Nasal cavity respiratory epithelium epithelial cell of viscerocranial mucosa (primary cell): ENCODE measurements at places on chromosomes 4 and X. TPM values are rescaled to one million over a fixed set of nuclear protein-coding genes. Genes with fewer than 3 reads are reported as not detected.

Gene IL15
- total RNA-seq: 0.34 and 4.5 TPM in 2 replicates

Gene TBX22
- total RNA-seq: not detected in 2 replicates

Gene NAP1L2
- total RNA-seq: 0.68 and 0.85 TPM in 2 replicates

Gene GPC3
- under 0.01 and 1.9 TPM in 2 replicates for total RNA-seq

Gene CXCL11
- total RNA-seq: 0.68 and 0.71 TPM in 2 replicates

Gene PROM1
- total RNA-seq: 0.34 and 1.4 TPM in 2 replicates

Gene ERVMER34-1
- 4.1 and 9.0 TPM in 2 replicates for total RNA-seq

Gene LGI2
- total RNA-seq: under 0.01 TPM in 1 of 2 replicates, not detected in the other

Gene NUDT6
- total RNA-seq: 7.0 and 8.9 TPM in 2 replicates

Gene CT83
- total RNA-seq: not detected in 2 replicates

Gene MID1IP1
- total RNA-seq: 67.4 and 138 TPM in 2 replicates

Gene NDST4
- total RNA-seq: not detected in 2 replicates

Gene FRAS1
- 19.8 and 30.4 TPM in 2 replicates for total RNA-seq

Gene SULT1E1
- total RNA-seq: 0.64 and 3.8 TPM in 2 replicates

Gene TDO2
- total RNA-seq: under 0.01 and 1.3 TPM in 2 replicates

Gene JCHAIN
- 0.34 TPM in 1 of 2 replicates, not detected in the other for total RNA-seq

Gene PAK3
- under 0.01 and 0.07 TPM in 2 replicates for total RNA-seq

Gene MGARP
- total RNA-seq: 0.21 and 0.34 TPM in 2 replicates

Gene CCDC149
- total RNA-seq: 4.4 and 10.6 TPM in 2 replicates

Gene SSX2
- total RNA-seq: not detected in 2 replicates

Gene EGF
- total RNA-seq: 0.34 and 2.7 TPM in 2 replicates

Gene CPE
- 20.8 and 81.6 TPM in 2 replicates for total RNA-seq

Gene MSMO1
- 381 and 462 TPM in 2 replicates for total RNA-seq

Gene CFI
- 2.5 TPM in 1 of 2 replicates, not detected in the other for total RNA-seq

Gene PRSS12
- 28.4 and 31.1 TPM in 2 replicates for total RNA-seq

Gene FMR1NB
- total RNA-seq: not detected in 2 replicates

Gene P2RY4
- 0.07 TPM in 1 of 2 replicates, not detected in the other for total RNA-seq

Gene PDE5A
- total RNA-seq: 6.5 and 9.5 TPM in 2 replicates

Gene SYP
- under 0.01 TPM in 1 of 2 replicates, not detected in the other for total RNA-seq

Gene ATP6AP1
- total RNA-seq: 42.0 and 109 TPM in 2 replicates

Gene SYTL5
- total RNA-seq: 0.34 and 4.6 TPM in 2 replicates

Gene YIPF7
- not detected in 2 replicates for total RNA-seq

Gene IL13RA1
- 42.4 and 53.7 TPM in 2 replicates for total RNA-seq

Gene MYOZ2
- not detected in 2 replicates for total RNA-seq

Gene BRS3
- not detected in 2 replicates for total RNA-seq

Gene MPP1
- total RNA-seq: 0.34 and 4.3 TPM in 2 replicates

Gene UNC5C
- total RNA-seq: not detected in 2 replicates

Gene ELMOD2
- total RNA-seq: 18.8 and 29.6 TPM in 2 replicates

Gene IBSP
- not detected in 2 replicates for total RNA-seq

Gene SMR3A
- not detected in 2 replicates for total RNA-seq

Gene ZCCHC18
- total RNA-seq: not detected in 2 replicates

Gene F8A3
- total RNA-seq: 0.34 and 1.4 TPM in 2 replicates

Gene NSUN7
- total RNA-seq: 3.6 and 4.1 TPM in 2 replicates

Gene HTN1
- not detected in 2 replicates for total RNA-seq

Gene QRFPR
- not detected in 2 replicates for total RNA-seq

Gene SLC38A5
- 150 and 165 TPM in 2 replicates for total RNA-seq

Gene GLRA3
- total RNA-seq: not detected in 2 replicates
